Activated CD8-positive, alpha-beta T cell treated with anti-CD3 and anti-CD28 coated beads for 36 hours (primary cell): ENCODE measurements at places on chromosomes 11 and 22. TPM values are rescaled to one million over a fixed set of nuclear protein-coding genes. Genes with fewer than 3 reads are reported as not detected.

DNA sequence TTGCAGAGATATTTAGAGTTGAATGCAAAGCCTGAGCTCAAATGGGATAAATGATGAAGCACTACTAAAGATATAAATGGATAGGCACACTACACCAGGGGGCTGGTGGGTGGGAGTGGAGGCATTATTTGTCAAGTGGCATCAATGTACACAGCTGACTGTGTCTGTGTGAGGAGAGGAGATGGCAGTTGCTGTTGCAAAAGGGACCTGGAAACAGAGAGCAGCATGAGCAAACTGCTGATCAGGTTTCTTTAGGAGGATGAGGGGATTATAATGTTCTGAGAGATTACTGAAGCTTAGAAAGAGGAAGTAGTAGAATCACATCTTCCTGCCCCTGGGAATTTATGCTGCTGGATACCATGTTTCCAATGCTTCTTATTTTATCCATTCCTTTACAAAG lies 39.4 kb upstream of the LIN7C start:
- no peak for DNase-seq
- no peaks in the 10 kb centered on the region for H3K4me1 ChIP-seq
- no peak overlapping the region for H3K27ac ChIP-seq

GRCh38 chr22:28005513-28005912 lies 86.5 kb upstream of the PITPNB start:
- H3K4me1 ChIP-seq: no peaks in the 10 kb centered on the region
- no peak overlapping the region for H3K27ac ChIP-seq
- no peaks in the 10 kb centered on the region for H3K27me3 ChIP-seq
- no peaks in the 10 kb centered on the region for H3K36me3 ChIP-seq

DNA sequence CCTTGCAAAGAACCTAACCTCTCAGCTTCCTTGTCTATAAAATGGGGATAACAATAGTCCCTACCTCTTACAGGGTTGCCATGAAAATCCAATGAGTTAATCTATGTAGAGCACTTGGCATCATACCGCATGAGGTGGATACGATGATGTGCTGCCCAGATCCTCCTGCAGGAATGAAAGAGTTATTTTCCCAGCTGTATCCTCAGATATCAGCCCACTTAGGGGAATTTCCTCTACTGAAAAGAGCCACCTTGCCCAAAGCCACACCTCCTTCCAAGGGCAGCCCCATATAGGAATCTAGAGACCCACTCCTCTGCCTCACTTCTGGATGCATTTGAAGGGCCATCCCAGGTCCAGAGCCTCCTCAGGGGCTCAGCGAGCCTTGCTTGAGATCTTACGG lies 128.4 kb downstream of the CCDC81 start:
- peaks cover 3% of the 10 kb centered on the region for H3K27me3 ChIP-seq
- no peak for DNase-seq
- no peak overlapping the region for H3K4me3 ChIP-seq
- no peaks in the 10 kb centered on the region for H3K36me3 ChIP-seq
- H3K27ac ChIP-seq: no peak overlapping the region

DNA sequence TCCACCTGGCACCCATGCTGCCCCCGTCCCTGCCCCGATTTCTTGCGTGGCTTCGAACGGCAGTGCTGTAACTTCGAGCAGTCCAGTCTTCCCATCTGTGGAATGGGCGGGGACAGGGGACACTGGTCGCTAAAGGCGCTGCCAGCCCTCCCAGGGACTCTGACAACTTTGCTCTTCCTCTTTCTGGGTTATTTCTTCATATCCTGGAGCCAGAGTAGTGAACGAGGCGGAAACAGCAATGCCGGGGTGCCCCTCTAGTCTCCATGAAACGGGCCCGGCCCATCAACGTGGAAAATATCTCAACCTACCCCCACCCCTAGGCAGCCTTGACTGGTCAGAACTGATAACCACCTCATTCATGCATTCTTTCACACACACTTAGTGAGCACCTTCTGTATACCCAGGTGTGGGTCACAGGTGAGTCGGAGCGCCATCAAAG lies 42.8 kb downstream of the TRIOBP start:
- peaks cover 12% of the 10 kb centered on the region for H3K4me1 ChIP-seq
- no peak overlapping the region for H3K27ac ChIP-seq
- peaks cover 4% of the 10 kb centered on the region for H3K27me3 ChIP-seq
- H3K36me3 ChIP-seq: no peaks in the 10 kb centered on the region
- H3K4me3 ChIP-seq: no peak overlapping the region
- no peak for DNase-seq

DNA sequence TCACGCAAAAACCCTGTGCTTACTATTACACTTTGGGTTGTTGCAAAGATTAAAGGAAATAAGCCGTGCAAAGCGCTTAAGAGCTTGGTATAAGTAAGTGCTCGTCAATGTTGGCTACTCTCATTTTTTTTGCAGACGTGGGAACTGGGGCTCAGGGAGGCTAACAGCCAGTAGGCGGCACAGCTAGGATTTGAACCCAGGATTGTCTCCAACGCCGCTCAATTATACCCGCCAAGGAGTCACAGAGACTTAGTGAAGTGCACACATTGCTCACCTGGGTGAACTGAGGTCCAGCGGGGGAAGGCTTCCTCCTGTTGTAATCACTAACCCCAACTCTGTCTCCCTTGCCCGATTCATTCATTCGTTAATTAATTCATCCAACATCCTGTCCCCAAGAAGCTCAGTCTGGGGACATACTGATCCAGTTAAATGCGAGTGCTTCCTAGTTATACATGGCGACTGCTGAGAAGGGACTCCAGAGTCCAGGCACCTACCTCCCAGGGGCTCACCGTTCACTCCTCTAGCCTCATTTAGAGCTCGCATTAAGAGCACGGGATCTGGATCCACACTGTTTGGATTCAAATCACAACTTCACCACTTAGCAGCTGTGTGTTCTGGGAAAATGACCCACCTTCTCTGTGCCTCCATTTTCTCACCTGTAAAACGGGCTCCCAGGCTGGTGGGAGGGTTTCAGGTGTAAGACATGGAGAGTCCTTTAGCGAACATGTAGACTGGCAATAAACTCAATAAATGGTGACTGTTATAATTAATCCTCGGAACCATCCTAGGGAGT lies 838 bp upstream of the MTFP1 start:
- H3K4me3 ChIP-seq: peak overlapping the region; percentile 93
- DNase-seq: peak; percentile 55
- peaks cover 42% of the 10 kb centered on the region for H3K4me1 ChIP-seq
- peak overlapping the region; percentile 96 for H3K27ac ChIP-seq

DNA sequence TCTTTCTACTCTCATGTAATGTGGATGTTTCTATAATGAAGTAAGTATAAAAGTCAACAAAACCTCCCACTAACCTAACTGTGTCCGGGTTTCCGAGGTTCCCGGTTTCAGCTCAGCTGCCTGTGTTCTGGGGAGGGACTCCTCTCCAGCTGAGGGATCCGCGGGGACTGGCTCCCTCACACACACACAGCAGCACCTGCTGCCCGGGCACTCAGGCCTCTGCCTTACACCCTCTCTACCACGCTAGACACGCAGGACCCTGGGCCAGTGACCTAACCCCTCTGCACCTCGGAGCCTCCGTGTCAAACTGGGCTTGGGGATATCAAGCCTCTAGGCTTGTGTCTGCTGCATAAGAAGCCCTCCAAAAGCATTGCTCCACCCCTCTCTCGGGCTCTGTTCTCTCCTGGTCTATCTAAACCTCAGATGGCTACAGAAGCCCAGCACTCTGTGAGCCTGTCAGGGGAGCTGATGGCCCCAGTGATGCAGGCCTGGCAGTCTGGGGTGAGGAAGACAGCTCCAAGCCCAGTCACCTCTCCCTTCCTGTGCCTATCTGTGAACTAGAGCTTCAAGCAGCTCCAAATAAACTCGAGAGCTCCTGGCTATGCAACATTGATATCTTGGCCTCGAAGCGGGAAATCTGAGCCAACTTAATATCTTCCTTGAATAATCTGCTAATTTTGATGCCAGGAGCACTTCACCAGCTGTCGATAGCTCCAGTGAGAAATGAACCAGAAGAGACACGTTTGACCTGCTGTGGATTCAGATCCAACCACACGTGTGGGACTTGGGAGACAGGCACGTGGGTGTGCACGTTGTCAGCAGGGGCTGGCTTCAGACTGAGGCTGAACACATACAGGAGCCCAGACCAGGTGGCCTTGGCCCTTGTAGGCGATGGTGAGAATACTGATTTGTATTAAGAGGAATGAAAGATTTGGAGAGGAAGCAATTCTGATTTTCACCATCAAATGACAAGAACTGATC lies 232.7 kb upstream of the B3GAT1 start:
- H3K4me3 ChIP-seq: no peak overlapping the region
- H3K36me3 ChIP-seq: no peaks in the 10 kb centered on the region
- no peak overlapping the region for H3K27ac ChIP-seq
- H3K4me1 ChIP-seq: peaks cover 3% of the 10 kb centered on the region
- H3K27me3 ChIP-seq: peaks cover 6% of the 10 kb centered on the region

DNA sequence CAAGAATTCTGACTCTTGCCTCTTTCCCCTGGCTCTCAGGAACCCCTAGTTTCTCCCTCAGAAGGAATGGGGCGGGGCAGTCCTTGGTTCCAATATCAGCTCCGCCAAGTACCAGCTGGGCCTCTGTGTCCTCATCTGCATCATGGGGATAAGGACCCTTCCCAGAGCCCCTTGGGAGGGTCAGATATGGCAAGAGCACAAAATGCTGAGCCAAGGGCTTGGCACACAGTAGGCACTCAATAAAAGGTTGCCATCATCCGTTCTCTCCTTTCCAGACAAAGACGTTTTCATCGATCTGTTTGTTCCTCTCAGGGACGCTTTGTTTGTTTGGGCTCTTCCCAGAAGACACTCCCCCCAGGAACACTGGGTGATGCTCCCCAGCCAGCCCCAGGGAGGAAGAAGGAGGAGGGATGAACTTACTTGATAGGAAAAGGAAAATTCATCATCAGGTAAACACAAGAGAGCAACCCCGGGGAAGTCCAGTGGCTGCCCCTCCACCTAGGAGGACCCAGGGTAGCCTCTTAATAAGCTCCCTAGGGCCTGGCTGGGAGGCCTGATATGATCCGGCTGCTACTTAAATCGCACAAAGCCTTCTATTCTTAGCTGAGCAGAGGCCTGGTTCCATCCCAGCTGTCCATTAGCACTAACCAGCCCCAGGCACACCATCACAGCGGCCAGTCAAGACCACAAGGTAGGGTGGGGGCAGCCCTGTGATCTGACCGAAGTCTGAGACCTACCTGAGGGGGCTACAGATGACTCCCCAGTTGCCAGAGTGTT lies 19.6 kb downstream of the GDPD5 start:
- no peak overlapping the region for H3K27ac ChIP-seq
- H3K4me3 ChIP-seq: no peak overlapping the region
- no peaks in the 10 kb centered on the region for H3K36me3 ChIP-seq
- peaks cover 8% of the 10 kb centered on the region for H3K4me1 ChIP-seq

DNA sequence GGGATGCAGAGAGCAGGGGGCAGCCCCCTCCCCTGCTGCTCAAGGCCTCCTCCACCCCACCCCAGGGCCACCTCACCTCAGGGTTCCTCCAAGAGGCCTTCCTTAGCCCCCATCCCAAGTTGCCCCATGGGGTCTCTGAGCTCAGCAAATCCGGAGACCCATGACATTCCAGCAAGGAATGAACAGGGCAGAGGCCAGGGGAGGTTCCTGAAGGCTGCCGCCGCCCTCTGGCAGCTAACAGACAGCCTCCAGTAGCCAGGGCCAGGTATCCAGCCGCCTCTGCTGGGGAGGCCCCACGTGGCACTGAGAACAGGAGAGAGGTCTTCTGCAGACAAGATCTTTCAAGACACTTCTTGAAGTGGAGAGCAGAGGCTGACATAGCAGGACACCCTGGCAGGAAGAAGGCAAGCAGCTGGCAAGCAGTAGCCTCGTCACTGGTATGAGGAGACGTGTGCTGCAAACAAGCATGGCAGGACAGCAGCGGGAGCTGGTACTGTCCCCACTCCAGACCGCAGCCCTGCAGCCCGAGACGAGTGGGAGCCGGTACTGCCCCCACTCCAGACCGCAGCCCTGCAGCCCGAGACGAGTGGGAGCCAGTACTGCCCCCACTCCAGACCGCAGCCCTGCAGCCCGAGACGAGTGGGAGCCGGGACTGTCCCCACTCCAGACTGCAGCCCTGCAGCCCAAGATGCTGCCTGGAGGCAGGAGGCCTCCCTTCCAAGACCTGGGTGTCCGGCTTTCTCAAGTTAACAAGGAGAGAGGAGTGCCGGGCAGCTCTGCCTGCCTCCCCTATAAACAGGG lies 190.6 kb downstream of the IGLL1 start:
- H3K36me3 ChIP-seq: no peaks in the 10 kb centered on the region
- H3K4me1 ChIP-seq: no peaks in the 10 kb centered on the region
- DNase-seq: no peak
- peaks cover 2% of the 10 kb centered on the region for H3K27me3 ChIP-seq
- no peak overlapping the region for H3K4me3 ChIP-seq
- no peak overlapping the region for H3K27ac ChIP-seq

- DNase-seq: no peak
- no peak overlapping the region for H3K27ac ChIP-seq
- no peak overlapping the region for H3K4me3 ChIP-seq
- no peaks in the 10 kb centered on the region for H3K27me3 ChIP-seq
- H3K36me3 ChIP-seq: no peaks in the 10 kb centered on the region
Measured at GRCh38 chr22:44305888-44306287, 6.9 kb downstream of the SHISAL1 start.

DNA sequence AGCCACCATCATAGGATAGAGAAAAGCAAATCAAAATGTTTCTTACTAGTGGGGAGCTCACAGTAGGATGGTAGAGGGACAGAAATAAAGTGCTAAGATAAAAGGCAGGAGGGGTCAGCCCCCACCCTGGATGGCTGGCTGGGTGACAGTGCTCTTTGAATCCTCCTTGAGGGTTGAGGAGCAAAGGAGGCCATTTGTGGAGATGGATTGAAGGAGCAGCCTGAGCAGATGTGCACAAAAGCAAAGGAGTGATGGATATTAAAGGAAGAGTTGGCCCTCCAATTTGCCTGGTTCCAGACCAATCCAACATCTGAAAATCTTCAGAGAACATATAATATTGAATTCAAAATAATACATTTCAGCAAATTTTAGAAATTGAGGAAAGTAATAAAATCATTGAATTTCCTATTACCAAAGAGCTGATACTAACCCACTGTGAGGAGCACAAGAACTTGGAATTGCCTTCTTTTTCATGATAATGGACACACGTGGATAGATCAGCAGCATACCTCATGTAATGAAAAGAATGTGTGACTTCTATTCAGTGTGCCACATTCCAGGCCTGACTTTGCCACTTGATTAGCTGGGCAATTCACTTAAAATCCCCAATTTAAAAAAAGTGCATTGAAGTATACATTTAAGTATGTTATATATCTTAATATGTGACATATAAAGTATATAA lies 287.0 kb downstream of the FAT3 start:
- no peak overlapping the region for H3K4me3 ChIP-seq
- no peak for DNase-seq
- H3K27ac ChIP-seq: no peak overlapping the region
- H3K36me3 ChIP-seq: no peaks in the 10 kb centered on the region
- H3K4me1 ChIP-seq: no peaks in the 10 kb centered on the region

- DNase-seq: peak; percentile 16
- peaks cover 46% of the 10 kb centered on the region for H3K27me3 ChIP-seq
- H3K4me3 ChIP-seq: peak within 1 kb of the TSS; percentile 52
- H3K36me3 ChIP-seq: no peaks in the 10 kb centered on the region
- no peak within 1 kb of the TSS for H3K27ac ChIP-seq
Measured at GRCh38 chr11:45665206-45665932, at the start of gene CHST1. TSS of gene CHST1 (minus strand) at chr11:45665622. CDS start at chr11:45650923, 14,699 bp downstream.

GRCh38 chr11:73655686-73656085 lies 9.3 kb downstream of the PLEKHB1 start:
- H3K4me3 ChIP-seq: no peak overlapping the region
- no peak overlapping the region for H3K27ac ChIP-seq
- H3K27me3 ChIP-seq: no peaks in the 10 kb centered on the region

MMP8 gene
- not detected for total RNA-seq

SLC22A9 gene
- not detected for total RNA-seq

MLC1 gene
- 1.5 TPM for total RNA-seq

SLC5A1 gene
- not detected for total RNA-seq

P2RX6 gene
- total RNA-seq: 0.25 TPM

GRIK4 gene
- not detected for total RNA-seq
